ENCODE measurements at places on chromosomes 5 and 9.

DNA sequence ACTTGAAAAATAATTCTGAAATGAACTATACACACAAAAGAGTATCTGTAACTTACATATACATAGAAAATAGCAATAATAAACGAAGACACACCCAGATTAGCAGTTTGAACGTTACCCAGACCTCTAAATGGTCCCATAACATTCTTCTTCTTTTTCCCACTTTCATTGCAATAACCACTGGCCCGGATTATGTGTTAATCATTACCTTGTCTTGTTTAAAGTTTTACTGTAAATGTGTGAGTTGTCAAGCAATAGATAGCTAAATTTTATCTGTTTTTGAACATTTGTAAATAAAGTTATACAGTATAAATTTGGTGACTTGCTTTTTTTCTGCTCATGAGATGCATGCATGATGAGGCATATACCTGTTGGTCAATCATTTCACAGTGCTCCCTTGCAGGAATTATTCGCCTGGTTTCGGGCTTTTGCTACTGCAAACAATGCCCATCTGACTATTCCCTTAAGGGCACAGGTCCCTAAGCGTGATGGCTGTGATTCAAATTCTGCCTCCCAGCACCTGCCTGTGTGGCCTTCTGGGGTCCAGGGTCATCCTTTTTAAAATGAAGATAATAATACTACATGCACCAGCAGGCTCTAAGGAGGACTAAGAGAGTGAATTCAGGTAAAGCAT lies 66.1 kb downstream of the GADD45G start:
- DNase-seq: no peak

- no peak for DNase-seq
Observed at GRCh38 chr5:57172466-57173318, 1.2 kb upstream of the GPBP1 start.

DNA sequence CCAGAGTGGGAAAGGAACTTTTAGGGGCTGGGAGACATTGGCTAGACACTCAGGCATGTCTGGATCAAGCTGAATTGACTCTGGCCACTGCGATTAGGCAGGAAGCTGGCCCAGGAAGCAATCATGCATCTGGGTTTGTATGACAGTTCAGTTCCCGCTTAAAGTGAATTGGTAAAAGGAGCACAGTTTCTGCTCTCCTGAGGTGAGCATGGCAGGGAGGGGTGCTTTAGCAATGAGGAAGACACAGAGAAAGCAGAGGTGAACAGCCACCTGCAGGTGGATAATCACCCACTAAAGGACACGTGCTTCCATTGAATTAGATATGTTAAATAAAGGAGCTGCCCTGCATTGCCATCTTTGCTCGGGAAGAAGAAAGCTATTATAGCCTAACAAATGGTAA lies 248.1 kb upstream of the MAP3K1 start:
- no peak for DNase-seq

DNA sequence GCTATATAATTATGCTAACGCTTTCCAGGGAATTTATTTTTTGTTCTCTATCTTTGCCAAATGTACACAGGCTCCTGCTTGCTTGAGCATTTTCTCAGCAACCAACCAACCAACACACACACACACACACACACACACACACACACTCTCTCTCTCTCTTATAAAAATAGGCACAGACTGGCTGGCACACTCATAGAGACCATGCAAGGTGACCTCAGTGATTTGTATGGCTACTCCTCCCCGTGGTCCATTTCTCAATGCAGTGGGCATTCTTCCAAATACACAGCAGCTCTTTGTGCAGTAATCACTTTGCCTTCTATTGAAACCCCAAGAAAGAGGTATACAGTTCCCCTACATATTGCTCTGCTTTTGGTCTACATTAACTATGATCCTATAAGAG lies 416.0 kb downstream of the MAN2A1 start:
- no peak for DNase-seq

DNA sequence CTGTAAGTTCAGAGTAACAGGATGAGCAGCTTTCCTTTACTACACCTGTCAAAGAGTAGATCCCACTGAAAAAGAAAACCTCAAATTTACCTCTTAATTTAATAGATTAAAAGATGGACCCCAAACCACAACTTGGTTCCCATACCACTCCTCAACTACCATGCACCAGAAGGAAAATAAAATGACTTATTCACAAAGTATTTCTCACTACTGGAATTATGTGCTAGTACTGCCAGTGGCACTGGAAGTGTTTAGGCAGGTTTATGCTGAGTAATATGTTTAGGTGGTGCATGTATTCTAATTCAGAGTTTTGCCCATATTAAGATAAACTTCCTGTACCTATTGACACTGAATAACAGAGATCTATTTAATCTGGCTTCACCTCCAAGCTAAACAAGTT lies 6.6 kb downstream of the PLK2 start:
- no peak for DNase-seq

DNA sequence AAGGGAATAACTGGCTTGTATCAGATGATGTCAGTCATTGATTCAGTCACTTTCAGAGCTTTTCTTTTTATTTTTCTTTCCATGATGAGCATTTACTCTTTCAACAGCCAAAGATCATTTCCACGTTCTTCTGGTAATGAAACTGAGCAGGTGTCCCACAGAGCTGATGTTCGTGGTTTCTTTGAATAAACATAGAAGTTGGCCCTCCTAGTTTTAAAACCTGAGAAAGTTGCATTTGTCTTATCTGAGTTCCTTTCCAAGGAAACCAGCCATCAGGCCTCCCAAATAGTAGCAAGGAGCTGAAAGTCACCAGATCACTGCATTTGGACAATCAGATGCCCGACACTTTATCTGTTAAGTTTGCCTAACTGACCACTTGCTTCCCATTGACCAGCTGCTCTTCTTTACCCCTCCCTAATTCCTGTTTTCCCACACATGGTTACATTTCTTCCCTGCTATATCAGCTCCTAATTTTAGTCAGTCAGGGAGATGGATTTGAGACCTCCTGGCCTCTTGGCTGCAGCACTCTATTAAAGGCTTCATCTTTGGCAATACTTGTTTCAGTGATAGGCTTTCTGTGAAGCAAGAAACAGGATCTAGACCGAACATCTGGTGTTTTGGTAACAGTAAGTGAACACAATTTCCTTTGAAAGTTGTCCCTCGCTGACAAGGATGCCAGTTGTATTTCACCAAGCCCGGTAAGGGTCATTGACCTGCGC lies 420.8 kb downstream of the CHSY3 start:
- DNase-seq: no peak

GRCh38 chr5:143536364-143536763 lies 132.9 kb upstream of the NR3C1 start:
- DNase-seq: no peak

- no peak for DNase-seq
Observed at GRCh38 chr9:131879181-131879910, 139.5 kb upstream of the RAPGEF1 start.

GRCh38 chr9:81083067-81083466 lies 606.3 kb downstream of the TLE1 start:
- DNase-seq: no peak

DNA sequence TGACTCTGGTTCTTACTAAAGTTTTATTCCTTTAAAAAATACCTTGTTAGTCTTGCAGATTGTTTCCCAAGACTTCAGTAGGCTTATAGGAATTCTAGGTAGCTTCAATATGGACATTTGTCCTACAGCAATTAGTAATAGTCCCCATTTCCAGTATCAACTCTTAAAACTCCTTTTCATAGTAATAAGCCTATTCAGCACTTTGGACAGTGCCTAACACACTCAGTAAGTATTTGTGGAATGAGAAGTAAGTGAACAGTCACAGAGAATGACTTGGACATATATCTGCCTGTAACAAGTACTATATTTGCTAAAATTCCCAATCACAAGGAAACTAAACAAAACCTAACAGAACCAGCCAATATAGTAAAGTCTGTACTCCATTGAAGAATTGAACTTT lies 1291.8 kb upstream of the DMAC1 start:
- no peak for DNase-seq

DNA sequence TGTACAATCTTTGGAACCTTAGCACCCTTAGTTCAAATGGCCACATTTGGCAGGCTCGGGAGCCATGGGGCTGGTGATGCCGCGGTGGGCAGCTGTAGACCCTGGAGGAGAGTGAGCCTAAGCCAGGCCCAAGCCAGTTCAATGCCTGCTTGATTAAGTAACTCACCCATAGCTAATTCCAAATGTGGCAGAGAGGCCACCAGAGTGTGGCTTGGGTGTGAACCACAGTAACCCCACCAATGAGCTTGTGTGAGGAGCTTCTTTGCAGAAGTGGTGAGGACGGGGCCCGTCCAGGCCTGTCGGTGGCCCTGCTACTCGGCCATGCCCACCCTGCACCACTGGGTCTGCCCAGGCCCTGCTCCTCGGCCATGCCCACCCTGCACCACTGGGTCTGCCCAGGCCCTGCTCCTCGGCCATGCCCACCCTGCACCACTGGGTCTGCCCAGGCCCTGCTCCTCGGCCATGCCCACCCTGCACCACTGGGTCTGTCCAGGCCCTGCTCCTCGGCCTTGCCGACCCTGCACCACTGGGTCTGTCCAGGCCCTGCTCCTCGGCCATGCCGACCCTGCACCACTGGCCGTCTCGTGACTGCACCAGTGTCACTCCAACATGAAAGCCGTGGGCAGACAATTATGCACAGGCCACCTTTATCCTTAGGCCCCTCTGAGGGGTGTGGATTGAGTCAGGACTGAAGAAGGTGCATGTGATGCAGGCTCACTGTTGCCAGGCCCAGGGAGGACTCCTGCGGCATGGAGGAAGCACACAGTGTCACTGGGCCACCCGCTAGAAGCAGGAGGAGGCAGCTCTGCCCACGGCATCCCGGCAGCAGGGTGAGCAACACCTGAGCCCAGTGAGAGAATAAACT lies 75.4 kb downstream of the MRPL36 start:
- DNase-seq: no peak

DNA sequence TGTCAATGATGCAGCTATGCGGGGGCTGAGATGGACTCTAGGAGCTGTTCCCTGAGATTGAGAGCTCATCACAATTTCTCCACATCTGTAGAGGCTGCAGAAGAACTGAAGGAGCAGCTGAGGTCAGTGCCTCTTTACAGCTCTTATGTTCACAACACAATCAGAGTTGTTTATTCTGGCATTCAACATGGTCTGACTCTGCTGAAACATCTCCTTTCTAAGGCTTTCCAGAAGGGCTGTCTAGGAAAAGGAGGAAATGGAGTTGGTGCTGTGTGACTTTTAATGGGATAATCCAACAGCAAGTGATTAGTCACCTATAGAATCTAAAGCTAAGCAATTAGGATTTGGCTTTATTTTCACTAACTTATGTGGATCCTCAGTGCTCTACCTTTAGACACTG lies 6.0 kb downstream of the POU5F2 start:
- no peak for DNase-seq

Measured in T follicular helper cell (primary cell).